ENCODE measurements at places on chromosomes 2 and 18. TPM values are rescaled to one million over a fixed set of nuclear protein-coding genes. Genes with fewer than 3 reads are reported as not detected.

Gene CPLX4
- total RNA-seq: not detected

Gene TNP1
- total RNA-seq: not detected

Gene ABCG8
- 0.31 TPM for total RNA-seq

Gene SPC25
- total RNA-seq: 5.9 TPM

Gene DAW1
- 2.5 TPM for total RNA-seq

Gene DSG1
- total RNA-seq: not detected

Gene PRSS56
- not detected for total RNA-seq

Gene MARCHF4
- 18.5 TPM for total RNA-seq

Gene ACADL
- total RNA-seq: 11.0 TPM

Gene FAP
- 1.3 TPM for total RNA-seq

Gene LGALSL
- total RNA-seq: 31.6 TPM

Gene RUFY4
- not detected for total RNA-seq

Gene LAMA1
- total RNA-seq: 26.0 TPM

Gene B3GNT2
- 40.1 TPM for total RNA-seq
